Activated T-cell treated with anti-CD3 and anti-CD28 coated beads, Interleukin-2, amount 50 U/mL, for 1 hour (primary cell): ENCODE measurements at places on chromosomes 11 and 22.

DNA sequence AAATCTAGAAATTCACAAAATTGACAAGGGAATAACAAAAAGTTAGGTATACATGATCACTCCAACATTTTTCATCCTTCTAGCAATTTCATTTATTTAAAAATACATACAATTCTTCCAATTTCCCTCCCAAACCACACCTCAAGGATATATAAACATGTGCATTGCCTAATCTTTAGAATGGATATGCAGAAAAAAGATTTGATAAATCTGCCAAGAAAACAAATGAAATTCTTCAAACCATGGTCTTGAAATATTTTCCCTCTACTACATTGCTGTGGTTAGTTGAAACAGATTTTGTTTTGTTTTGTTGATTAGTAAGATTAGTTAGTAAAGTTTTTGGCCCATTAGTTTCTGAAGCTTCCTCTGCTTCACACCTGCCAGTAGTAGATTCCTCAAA lies 703.3 kb upstream of the CCDC179 start:
- no peak for DNase-seq

DNA sequence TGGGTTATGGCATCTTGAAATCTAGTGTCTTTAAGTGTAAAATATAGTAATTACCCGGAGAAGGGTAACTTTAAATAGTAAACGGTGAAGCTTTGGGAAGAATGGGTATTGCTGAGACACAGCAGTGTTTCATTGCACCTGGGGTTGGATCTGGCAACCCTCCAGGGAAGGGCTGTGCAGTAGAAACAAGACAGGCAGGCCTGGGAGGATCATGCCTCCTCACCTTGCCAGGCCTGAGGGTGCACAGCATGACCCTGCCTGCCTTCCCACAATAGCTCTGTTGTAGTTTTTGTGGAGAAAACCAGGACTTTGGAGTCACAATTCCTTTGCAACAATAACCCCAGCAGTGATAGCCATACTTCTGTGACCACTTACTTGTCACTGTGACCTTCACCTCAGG lies 64.6 kb upstream of the ADSL start:
- DNase-seq = no peak

- no peak for DNase-seq
These were observed 40.6 kb downstream of the OSBP start for GRCh38 chr11:59574932-59575502.

DNA sequence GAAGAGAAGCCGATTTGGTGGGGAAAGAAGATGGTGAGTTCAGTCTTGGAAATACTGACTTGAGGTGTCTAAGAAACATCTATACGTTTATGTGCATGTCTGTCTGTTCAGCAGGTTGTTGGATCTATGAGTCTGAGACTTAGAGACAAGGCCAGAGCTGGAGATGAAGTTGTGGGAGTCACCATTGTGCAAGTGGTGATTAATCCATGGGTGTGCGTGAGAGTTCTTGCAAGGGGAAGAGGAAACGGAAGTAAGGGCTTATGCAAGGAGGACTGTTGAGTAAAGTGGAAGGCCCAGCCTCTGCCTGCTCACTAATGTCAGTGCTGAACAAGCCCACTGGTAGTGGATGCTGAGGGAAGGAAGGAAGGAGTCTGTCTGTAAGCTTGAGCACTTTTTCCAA lies 9.7 kb downstream of the TMEM45B start:
- no peak for DNase-seq

GRCh38 chr11:36777311-36777710 lies 179.3 kb upstream of the RAG2 start:
- no peak for DNase-seq

DNA sequence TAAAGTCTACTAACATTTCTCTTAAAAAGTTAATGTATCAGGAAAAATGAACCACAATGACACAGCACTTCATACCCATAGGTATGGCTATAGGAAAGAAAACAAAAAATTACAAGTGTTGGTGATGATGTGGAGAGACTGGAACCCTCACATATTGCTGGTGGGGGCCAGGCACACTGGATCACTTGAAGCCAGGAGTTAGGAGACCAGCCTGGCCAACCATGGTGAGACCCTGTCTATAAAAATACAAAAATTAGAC lies 26.7 kb downstream of the TCF20 start:
- no peak for DNase-seq

GRCh38 chr11:16184588-16184987 lies 171.8 kb downstream of the SOX6 start:
- DNase-seq = no peak

GRCh38 chr11:128462922-128463321 lies 124.4 kb downstream of the ETS1 start:
- no peak for DNase-seq

DNA sequence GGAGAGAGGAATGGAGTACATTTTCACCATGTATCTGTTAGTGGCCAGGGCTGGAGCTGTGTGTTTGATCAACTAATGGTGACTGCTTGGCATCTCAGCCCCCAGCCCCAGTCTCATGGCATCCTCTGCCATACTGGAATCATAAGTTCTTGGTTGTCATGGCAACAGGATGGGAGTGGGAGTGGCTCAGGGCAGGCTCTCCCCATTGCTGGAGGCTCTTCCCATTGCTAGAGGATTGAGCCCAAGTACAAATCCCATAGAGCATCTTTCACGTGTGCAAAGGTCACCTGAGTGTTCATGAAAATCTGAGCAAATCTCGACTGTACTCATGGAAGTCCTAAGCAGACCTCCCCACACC lies 14.9 kb downstream of the DNAJB13 start:
- no peak for DNase-seq

DNA sequence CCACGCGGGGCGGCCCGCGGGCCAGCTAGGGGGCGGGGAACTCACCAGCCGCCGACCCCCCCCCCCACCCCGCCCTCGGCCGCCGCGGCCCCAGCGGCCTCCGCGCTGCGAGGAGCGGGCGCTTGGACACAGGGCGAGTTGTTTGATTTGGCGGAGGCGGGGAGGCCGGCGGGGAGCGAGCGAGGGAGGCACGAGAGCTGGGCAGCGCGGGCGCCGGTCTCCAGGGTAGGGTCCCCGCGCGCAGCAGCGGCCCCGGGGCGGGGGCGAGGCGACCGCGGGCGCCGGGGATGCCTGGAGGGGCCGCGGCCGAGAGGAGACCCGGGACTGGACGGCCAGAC lies 64.4 kb downstream of the NAV2 start:
- no peak for DNase-seq

- no peak for DNase-seq
These were observed 94.8 kb upstream of the TBCEL start for GRCh38 chr11:120929090-120929489.

GRCh38 chr11:83779876-83780275 lies 493.7 kb upstream of the CCDC90B start:
- DNase-seq = no peak

DNA sequence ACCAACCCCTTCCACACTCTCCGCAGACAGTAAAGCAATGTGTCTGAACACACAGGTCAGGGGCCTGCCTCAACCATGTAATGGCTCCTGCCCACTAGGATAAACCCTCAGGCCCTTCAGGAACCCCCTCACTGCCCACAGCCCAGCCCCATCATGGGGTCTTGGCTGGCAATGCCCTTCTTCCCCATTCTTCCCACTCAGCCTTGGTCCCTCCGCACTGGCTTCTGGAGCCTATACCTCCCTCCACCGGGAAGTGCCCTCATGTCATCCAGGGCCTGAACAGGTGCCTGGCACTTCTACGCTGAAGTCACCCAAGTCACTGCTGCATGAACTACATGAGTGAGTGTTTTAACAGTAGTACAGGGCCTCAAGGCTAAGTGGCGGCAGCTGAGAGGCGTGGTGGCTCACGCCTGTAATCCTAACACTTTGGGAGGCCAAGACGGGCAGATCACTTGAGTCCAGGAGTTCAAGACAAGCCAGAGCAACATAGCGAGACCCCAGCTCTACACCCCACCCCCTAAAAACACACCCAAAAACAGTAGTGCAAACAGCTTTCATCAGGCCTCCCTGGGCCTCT lies 74.8 kb upstream of the PITPNB start:
- DNase-seq = no peak

- no peak for DNase-seq
These were observed 14.3 kb upstream of the BEST1 start for GRCh38 chr11:61935861-61936260.

DNA sequence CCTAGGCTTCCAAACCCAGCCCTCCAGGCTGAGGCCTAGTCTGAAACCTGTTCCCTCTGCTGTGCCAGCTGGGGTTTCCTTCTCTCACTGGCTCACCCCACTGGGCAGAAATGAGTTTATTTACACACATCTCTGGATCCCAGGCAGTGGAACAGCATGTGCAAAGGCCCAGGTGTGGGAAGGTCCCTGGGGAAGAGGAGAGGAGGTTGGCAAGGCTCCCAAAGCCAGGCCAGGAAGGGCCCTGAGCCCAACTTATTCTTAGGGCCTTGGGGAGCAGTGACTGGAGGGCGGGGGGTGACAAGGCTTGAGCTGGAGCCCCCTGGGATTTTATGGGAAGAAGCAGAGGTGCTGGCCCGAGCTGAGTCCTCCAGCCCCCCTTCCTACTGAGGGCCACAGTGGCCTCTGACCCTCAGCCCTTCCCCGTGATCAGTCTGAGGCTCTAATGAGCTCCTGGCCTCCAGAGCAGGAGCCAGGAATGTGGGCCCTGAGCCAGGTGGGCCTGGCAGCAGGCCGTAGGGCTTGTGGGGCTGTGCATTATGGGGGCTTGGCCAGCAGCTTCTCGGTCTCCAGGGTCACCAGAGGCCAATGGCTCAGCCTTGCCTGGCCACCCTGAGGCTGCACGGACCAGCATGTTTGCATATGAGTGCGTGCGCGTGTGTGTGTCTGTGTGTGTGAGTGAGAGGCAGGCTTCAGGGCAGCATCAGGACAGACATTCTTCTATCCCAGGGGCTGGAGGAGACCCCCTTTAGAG lies 2.9 kb downstream of the MYO7A start:
- DNase-seq = no peak

- no peak for DNase-seq
These were observed 12.5 kb downstream of the OTOG start for GRCh38 chr11:17559341-17560087.

GRCh38 chr11:111672949-111673348 lies 70.7 kb downstream of the SIK2 start:
- DNase-seq = no peak

- DNase-seq = no peak
These were observed 9.9 kb upstream of the PARVB start for GRCh38 chr22:44014241-44014640.
